ENCODE measurements at places on chromosomes 11 and 22.

DNA sequence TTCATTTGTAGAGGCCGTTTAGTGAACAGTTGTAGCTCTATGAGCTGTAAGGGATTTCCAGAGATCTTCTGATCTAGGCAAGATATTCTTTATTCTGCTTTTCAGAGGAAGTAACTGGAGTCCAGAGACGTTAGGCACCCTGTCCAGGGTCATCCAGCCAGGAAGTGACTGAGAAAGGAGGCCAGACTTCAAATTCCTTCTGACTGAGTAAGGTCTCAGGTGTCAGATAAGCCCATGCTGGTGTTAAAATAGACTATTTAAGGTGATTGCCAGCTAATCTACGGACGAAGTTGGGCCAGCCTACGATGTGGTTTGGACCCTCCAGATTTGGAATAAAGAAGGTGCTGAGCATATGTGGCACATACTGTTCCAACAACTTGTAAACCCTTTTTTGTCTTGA is 54.6 kb downstream of the GRIK4 start:
- no peak for DNase-seq

DNA sequence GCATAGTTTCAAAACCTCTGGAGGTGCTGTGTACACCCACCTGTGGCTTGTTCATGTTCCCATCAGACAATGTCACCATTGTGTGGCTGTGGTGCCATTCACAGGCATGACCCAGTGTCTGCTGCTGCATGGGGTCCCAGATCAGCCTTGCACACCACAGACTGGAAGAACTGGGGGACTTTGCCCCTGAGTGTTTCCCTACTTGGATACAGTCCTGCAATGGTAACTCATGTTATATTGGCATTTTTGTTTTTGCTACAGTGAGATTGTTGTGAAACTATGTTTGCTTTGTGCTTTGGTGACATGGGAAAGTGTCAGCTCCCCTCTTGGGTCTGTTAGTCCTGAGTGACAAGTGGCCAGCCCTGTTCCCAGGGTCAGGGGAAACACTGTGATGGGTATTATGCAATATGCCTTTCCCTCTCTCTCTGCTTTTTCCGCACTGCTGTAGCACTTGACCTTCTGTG is 108.8 kb downstream of the NAV2 start:
- DNase-seq: no peak

- no peak for DNase-seq
Measured at GRCh38 chr11:79807506-79807905, 366.7 kb upstream of the TENM4 start.

DNA sequence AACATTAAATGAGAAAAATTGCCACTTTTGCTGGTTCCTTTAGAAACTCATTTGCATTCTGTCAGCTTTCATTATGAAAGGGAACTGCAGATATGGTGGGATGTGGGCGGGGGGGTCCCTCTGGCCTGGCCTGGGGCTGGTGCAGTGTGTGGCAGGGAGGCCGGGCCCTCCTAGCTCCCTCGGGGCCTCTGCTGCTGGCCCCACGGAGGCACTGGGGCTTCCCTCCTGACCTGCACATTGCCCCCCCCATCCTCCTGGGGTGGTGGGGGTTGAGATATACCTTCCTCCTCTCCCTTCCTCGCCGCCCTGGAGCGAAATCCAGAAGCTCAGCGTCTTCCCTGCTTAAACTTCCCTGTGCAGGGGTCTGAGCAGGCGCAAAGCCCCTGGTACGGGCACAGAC is 1005.9 kb downstream of the BRD1 start:
- no peak for DNase-seq

GRCh38 chr11:7907121-7907520 is 23.9 kb downstream of the OR10A6 start:
- no peak for DNase-seq

DNA sequence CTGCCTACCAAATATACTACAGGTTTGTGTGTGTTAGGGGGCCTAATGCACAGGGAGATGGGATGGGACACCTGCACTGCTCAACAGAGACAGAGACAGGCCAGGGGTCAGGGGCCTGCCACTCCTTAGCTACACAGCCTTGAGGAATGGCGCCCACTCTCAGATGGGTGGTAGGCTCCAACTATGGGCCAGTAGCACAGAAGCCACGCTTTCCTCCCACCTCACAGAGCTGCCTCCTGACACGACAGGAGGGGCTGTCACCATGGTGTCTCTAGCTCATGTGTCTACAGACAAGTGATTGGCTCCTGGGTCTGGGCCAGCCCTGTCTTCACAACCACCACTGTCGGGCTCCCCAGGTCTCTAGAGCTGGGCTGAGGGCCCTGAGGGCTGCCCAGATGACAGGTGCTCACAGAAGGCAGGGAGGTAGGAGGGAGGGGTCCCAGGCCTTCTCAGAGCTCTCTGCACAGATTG is 81.8 kb downstream of the DGCR2 start:
- no peak for DNase-seq

GRCh38 chr11:130550150-130550549 is 101.7 kb downstream of the ADAMTS15 start:
- no peak for DNase-seq

- no peak for DNase-seq
Measured at GRCh38 chr11:59866397-59866796, at the start of gene TCN1. TCN1 (minus strand) TSS chr11:59866487; CDS start chr11:59866470, 17 bp downstream.

GRCh38 chr22:27296091-27296675 is 505.4 kb downstream of the MN1 start:
- no peak for DNase-seq

- no peak for DNase-seq
Measured at GRCh38 chr11:110471371-110471770, 41.6 kb downstream of the FDX1 start.

DNA sequence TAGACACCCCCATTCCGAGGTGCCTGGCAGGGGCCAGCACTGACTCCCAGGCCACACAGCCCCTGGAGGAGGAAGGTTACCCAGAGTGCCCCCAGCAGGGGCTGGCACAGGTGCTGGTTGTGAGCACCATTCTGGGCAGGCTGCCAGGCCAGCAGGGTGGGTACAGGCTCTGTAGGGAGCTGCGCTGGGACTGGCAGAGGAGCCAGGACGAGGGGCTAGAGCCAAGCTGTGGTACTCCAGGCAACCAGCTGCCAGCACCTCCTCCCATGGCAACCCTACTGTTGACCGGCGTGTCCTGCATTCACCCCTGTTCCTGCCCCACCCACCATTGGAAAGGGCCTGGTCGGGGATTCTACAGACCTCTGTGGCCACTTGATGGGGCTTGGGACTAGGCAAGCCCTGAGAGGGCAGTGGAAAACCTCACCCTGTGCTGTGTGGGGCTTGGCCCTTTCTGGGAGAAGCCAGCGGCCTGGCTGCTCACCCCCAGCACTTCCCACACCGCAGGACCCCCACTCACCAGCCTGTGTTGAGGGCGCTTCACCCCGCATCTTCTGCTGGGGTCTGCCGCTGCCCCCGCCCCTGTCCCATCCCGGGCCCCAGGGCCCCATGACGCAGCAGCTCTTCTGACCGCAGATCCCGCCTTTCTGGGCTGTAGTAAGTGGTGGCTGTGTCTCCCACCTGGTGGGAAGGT is 1.9 kb downstream of the CLDN5 start:
- DNase-seq: peak; percentile 67

DNA sequence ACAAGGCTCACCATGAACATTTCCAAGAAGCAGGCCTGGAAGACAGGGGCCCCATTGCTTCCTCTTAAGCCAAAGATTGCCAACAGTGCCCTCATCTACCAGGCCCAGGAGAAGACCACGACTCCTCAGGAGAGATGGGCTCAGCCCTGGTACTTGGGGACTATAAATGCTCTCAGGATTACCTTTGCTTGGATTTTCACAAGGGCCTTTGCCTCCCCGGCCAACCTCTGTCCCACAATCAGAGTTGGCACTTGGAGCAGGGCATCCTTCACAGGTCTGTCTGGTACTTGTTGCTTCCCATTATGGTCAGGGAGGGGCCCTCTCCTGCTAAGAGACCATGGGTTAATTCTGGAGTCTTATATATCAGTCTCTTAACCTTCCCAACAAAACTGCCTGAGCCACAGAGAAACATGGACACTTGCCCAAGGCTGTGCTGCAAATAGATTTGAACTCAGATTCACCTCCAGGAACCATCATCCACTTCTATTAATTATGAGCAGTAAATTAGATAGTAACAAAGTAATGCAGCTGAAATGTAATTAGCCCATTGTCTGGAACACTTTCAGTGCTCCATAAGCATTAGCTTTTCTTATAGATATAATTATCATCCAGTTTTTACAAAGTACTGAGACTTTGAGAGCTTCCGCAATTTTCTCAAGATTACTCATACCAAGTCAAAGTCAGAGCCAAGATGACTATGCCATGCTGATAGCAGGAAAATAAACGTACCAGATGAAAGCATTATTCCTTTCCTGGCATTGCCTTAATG is 33.5 kb downstream of the POU2AF3 start:
- no peak for DNase-seq

- DNase-seq: no peak
Measured at GRCh38 chr11:15651816-15652215, 537.1 kb downstream of the INSC start.

DNA sequence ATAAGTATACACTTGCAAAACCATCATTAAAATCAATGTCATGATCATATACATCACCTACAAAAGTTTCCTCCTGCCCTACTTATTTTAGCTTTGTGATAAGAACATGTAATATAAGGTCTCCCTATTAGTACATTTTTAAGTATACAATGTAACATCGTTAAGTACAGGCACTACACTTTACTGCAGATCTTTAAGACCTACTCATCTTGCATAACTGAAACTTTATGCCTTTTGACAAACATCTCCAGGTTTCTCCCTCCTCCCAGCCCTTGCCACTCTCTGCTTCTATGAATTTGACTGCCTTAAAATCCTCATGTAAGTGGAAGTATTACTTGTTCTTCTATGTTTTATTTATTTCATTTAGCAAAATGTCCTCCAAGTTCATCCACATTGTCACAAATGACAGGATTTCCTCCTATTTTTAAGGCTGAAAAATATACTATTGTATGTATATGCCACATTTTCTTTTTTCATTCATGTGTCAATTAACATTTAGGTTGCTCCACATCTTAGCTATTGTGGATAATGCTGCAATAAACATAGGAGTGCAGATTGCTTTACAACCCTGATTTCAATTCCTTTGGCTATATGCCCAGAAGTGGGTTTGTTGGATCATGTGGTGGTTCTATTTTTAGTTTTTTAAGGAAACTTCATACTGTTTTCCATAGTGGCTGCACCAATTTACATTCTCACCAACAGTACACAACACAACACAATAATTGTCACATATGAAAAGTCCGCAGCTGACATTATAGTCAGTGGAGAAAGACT is 471.1 kb upstream of the ANO3 start:
- no peak for DNase-seq

GRCh38 chr11:13668957-13669521 is 571 bp downstream of the FAR1 start:
- DNase-seq: no peak

- DNase-seq: no peak
Measured at GRCh38 chr11:15523543-15523942, 408.8 kb downstream of the INSC start.

DNA sequence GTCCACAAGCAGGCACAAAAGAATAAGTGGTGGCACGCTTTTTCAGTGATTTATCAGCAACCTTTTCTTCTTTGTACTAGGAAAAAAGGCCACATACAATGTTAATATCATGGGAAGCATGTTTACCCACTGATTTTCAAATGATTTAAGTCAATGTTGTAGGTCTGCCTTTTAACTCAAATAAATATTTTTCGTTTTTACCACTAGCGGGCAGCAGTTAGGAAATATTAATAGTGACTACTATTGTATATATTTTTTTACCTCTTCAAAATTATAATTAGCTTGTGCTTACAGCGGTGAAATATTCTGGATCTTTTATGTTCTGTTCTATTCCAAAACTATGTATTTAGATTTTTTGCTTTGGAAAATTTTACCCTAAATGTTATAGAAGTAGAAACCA is 6.4 kb upstream of the SLC17A6 start:
- no peak for DNase-seq

- DNase-seq: no peak
Measured at GRCh38 chr11:94593030-94593429, 25.9 kb downstream of the PIWIL4 start.

DNA sequence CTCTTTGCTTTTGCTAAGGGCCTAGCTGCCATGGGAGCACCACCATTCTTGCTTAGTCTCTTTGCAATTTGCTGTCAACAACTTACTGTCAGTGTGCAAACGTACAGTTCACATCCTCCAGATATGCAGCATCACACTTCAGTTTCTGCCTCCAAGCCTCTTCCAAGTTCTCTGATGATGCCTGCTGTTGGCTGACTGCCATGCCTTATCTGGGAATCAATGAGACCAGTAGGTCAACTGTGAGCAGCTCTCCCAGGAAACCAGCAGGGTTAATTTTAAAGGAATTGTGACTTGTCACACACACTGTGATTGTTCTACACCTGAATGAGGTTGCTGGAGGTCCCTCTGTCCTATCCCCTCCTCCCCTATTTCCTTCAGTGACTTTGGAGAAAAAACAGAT is 56.0 kb downstream of the COPB1 start:
- DNase-seq: no peak

- DNase-seq: no peak
Measured at GRCh38 chr11:99934008-99934407, 753.1 kb upstream of the ARHGAP42 start.

GRCh38 chr11:124751741-124752470 is at the start of gene VSIG2:
VSIG2 (minus strand) TSS chr11:124752255; CDS start chr11:124752137, 118 bp downstream.
- DNase-seq: no peak

DNA sequence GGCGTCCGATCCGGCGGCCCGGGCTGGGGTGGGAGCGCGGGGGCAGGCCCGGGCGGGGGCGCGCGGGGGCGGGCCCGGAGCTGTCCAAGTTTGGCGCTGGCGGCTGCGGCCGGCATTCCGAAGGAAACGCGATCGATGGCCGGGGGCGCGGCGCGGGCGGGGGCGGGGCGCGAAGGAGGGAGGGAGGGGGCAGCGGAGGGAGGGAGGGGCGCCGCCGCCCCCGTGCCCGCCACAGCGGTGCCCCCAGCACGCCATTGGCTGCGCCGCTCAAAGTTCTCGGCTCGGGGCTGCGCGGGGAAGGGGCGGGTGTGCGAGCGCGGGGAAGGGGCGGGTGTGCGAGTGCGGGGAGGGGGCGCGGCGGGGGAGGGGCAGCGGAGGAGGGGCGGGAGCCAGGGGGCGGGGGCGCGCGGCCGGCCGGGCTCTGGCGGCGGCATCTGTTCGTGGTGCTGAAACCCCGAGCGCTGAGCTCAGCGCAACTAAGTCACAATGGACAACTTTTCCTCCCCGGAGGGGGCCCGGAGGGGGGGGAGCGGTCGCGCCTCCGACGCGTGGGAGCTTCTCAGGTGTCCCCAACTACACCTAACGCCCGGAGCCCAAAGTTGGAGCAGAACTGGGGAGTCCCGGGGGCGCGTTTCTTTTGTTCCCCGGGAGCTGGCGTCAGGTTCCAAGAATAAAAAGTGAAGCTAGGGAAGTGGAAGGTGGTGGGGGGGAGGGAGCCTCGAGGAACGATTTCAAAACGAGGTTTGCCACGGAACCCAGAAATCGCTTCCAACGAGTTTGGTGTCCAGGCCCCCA is 2.2 kb downstream of the PHF21B start:
- DNase-seq: peak; percentile 88

Measured in type B pancreatic cell (in vitro differentiated cells).